ENCODE measurements at places on chromosomes 7 and 10.

DNA sequence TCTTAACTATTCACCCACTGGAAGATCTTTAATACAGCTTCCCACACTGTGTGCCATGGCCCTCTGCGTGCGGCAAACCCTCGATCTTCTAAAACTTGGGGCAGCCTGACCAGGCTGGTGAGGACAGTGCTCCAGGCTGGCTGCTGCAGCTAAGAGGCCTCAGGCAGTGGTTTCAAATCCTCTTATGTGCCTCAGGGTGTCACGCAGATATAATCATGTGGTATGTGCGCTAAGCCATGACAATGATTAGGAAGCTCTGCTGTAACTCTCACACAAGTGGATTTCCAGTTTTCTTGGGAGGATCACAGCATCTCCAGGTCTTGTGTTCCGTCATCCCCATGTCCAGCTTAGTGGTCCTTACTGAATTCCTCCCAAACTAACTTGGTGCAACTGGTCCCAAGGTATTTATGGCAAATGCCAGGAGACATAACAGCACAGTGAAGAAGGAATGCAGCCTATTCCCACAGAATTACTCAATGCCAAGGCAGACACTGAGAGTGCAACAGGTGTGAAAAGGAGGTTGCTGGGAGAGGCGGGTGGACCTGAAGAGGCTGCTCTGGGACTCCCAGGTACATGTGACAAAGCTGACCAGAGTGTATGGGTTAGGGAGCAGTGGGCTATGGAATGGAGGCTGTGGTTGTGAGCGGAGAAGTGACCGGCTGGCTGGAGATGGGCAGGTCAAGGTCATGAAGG is 2.3 kb downstream of the HPS1 start:
- DNase-seq, result no peak

GRCh38 chr10:28906011-28906411 is 228.7 kb downstream of the BAMBI start:
- DNase-seq, result peak; percentile 50

GRCh38 chr10:35922876-35923600 is 280.9 kb upstream of the FZD8 start:
- no peak for DNase-seq

- DNase-seq, result no peak
These were observed 90.4 kb downstream of the PHTF2 start for GRCh38 chr7:77888998-77889397.
